ENCODE measurements at places on chromosomes 6 and 20.

DNA sequence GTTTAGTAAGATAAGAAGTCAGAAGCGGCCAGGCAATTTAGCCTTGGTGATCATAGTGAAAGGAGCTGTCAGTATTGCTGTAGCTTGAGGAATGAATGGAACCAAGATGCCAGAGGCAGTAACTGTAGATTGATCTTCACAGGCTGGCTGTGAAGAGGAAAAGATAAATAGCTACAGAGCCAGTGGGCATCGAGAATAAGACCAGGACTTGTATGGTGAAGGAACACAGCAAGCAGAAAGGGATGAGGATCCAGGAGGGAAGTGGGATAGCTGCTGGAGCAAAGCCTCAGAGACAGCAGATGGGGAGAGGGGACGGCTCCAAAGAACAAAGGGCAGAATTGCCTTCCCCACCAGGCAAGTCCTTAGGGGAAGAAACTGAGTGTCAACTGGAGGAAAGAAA, 294.4 kb upstream of the PLN start:
- no peak for DNase-seq

DNA sequence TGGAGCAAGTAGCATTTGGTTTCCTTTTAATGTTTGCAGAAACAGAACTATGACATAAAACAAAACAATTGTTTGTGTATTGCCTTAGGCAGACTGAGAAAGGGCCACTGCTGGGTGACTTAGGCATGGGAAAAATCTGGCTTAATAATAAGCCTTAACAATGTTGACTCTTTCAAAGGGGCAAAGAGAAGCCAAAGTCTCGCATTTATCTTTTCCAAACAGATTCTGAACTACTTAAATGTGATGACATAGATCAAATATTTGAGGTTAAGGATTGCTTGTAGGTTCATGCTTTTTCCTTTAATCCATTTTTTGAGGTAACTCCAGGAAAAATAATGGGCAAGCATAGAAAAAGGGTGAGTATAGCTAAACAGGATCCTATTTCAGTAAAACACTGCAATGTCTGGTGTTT, 39.6 kb downstream of the ADAT2 start:
- peak; percentile 70 for DNase-seq

DNA sequence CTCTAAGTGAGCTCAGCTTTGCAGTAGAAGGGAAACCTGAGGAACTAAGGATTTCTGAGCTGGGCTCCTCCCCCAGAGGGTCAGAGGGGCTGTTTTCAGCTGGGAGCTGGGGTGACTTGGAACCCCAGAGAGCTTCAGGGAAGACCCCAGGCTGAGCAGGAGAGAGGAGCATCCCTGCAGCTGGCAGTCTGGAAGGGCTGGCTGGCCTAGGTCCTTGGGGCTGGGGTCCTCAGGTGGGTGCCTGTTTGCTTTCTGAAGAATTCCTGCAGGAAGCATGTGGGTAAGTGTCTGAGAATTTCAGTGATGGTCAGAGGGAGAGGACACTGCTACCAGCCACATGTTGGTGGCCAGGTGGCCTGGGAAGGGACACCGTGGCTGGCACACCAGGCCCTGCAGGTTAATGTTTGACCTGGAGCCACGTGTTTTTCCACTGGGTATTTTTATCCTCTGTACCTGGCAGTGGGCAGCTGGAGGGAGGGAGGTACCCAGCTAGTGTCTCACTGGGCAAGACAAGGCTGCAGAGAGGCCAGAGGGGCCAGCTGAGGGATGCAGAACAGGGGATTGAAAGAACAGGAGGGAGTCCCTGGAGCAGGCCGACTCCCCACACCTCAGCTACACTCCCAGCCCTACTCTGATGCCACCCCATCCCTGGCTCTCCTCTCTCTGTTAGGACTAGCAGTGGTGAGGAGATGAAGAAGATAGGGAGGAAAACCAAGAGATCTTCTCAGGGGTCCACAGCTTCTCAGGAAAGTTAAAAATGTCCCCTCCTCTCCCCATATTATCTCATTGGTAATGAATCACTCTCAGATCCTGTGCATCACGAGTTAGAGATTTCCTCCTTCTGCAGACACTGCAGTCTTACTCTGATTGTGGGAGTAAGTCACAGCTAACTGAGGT, 143.6 kb downstream of the VEGFA start:
- DNase-seq: peak; percentile 42

- peak; percentile 94 for DNase-seq
Observed at GRCh38 chr6:5511954-5512353, 250.6 kb downstream of the FARS2 start.

GRCh38 chr6:159535656-159536350, 157.2 kb downstream of the SOD2 start:
- DNase-seq: peak; percentile 57

- DNase-seq: no peak
Observed at GRCh38 chr6:150304429-150304828, 64.4 kb upstream of the IYD start.

GRCh38 chr6:46676604-46677313, 10.9 kb upstream of the TDRD6 start:
- no peak for DNase-seq

DNA sequence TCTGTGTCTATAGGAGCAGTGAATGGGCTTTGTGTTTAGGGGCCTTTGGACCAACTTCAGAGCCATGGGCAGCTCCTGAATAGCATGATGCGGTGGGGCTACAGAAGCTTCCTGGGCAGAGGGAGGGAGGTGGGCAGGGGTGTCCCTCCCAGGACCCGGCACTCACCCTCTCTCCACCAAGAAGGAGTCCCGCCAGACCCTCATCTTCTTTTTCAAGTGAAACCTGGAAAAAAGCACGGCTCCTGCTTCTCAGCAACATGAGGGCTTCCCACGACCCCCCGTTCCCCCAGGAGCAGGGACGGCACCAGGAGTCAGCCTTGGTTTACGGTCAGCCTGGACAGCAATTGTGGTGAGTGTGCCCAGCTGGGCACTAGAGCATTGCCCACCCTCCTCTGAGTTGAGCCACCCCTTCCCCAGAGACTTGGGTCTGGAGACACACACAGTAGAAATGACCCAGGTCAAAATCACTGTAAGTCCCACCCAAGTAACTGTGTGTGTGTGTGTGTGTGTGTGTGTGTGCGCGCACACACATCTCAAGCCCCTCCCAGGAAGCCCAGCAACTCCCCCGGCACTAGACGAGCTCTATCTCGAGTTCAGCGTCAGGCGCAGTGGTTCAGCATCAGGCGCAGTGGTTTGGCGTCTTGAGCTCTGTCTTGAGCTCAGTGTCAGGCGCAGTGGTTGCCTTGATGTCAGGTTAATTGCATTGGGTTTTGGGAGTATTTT, 108.2 kb downstream of the SULF2 start:
- DNase-seq: no peak

GRCh38 chr6:55664591-55665587, 85.9 kb upstream of the HMGCLL1 start:
- peak; percentile 54 for DNase-seq

- DNase-seq: peak; percentile 42
Observed at GRCh38 chr20:38825901-38826625, 20.6 kb downstream of the PPP1R16B start.

DNA sequence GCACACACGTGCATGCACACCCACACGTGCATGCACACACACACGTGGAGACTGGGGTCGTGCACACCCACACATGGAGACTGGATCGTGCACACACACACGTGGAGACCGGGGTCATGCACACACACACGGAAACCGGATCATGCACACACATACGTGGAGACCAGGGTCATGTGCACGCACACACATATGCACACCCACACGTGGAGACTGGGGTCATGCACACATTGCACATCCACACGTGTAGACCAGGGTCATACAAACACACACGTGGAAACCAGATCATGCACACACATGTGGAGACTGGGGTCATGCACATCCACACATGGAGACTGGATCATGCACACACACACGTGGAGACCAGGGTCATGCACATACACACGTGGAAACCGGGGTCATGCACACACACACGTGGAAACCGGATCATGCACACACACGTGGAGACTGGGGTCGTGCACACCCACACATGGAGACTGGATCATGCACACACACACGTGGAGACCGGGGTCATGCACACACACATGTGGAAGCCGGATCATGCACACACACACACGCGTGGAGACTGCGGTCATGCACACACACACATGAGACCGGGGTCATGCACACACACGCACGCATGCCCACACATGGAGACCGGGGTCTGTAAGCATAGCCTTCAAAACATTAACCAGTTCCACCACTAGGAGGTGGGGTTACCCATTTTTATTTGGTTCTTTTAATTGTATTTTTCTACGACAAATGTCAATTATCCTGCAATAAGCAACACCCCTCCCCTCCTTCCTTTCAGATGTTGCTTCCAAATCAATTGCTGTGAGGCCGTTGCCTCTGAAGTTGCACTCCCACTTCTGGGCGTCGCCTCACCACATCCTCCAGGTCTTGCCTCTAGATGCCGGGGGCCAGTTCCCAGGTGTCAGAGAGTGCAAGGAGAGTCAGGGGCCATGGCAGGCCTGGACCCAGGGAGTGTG, 95.8 kb downstream of the TMEM242 start:
- no peak for DNase-seq

GRCh38 chr6:127634178-127634577, 57.2 kb downstream of the C6orf58 start:
- DNase-seq: no peak

DNA sequence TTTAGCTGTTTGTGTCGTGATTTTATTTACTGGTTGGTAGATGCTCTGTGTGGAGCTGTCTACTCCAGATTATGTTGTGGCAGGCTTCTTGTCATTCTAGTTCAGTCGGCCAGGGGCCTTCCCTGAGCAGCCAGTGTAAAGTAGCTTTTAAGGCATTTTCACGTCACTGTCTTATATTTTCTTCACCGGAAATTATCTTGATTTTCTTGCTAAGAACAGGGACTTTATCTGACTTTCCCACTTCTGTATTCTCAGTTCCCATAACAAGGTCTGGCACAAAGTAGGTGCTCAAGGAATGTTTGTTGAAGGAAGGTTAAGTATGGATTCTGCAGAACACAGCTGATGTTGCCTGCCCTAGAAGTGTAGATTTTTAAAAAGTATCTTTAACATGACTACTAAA, 868 bp downstream of the LTV1 start:
- peak; percentile 11 for DNase-seq

DNA sequence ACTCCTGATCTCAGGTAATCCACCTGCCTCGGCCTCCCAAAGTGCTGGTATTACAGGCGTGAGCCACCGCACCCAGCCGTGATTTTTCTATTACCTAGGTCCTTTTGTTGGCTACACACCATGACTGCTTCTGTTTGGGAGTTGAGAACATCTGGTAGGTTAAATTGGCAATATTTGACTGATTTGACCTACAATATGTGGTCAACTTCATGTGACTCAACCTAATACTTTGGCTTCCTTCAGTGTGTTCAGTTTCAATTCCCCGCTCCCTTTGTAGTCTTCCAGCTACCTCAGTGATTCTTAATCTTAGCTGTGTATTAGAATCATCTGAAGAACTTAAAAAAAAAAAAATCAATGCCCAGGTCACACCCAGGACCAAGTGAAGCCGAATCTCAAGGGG, 47.4 kb downstream of the MYB start:
- no peak for DNase-seq

DNA sequence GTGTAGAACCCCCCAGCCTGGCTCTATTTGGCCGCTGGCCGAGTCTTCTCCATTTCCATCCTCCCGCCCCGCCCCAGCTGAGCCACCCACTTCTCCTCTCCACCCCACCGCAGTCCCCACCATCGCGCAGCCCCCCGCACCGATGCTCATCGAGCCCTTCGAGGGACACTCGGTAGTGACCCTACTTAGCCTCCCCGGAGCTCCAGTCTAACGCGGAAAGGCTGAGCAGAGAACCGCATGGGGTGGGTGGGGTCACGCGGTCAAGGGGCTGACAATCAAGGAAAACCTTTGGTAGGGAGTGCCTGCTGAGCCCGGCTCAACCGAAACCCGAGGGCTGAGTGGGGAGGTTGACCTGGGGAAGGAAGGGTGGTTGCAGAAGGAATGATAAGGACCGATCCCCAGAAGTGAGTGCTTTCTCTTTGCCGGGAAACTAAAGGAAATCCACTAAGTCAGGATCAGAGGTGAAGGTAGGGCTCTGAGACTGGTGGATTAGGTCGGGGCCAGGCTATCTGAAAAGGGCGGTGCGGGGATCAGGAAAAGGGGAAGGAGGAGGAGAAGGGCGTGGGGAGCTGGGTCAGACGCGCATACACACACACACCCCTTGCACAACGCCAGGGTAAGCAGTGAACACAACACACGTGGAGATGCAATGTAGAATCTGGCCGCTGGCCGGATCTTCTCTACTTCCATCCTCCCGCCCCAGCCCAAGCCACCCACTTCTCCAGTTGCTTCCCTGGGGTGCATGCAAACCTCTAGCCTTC, 49.8 kb downstream of the CPXM1 start:
- peak; percentile 45 for DNase-seq

- no peak for DNase-seq
Observed at GRCh38 chr6:11323666-11324452, 91.4 kb upstream of the NEDD9 start.

GRCh38 chr6:2630891-2631571, 119.7 kb downstream of the MYLK4 start:
- DNase-seq: peak; percentile 51

DNA sequence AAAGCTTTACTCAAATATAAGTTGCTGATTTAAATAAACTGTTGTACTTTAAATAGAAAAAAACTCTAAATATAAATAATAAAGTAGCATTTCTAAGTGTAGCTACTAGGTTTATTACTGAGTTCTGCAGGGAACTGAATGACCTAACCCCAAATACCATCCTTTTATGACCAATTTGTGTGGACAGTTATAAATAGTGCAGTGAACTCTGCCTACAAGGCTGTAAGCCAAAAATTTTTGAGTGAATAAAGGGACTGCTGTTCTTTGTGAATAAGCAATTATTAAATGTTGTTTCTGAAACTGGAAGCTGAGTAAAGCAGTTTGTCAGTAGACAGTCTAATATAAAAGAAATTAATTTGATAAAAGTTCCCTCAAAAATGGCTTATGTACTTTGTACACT, 90.8 kb upstream of the ELOVL5 start:
- DNase-seq: peak; percentile 68

DNA sequence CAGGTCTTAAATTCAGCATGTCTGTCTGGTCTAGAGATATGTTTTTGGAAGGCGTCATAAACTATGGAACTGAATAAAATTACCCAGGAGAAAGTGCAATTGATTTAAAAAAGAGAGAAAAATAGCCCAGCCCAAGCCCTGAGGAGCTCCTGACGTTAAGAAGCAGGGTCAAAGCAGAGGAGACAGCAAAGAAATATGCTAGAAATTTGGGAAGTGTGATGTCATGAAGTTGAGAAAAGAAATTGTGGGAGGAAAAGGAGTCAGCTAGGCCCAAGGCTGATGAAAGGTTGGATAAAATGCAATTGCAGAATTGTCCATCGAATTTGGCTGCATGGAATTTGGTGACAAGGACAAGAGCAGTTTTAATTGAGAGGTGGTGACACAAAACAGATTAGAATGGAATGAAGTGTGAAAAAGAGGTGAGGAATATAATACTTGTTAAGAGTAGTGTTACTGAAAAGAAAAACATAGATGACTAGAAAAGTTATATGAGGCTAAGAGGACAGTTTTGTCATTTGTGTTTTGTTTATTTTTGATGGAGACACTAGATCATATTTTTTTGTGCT, 381.6 kb downstream of the LAMA2 start:
- DNase-seq: peak; percentile 36

GRCh38 chr6:136526937-136527336, 23.3 kb downstream of the MAP7 start:
- DNase-seq: no peak
